ENCODE measurements at places on chromosomes 16 and 17.

- no peak for DNase-seq
Measured at GRCh38 chr16:30077656-30078055, 1.9 kb downstream of the PPP4C start.

DNA sequence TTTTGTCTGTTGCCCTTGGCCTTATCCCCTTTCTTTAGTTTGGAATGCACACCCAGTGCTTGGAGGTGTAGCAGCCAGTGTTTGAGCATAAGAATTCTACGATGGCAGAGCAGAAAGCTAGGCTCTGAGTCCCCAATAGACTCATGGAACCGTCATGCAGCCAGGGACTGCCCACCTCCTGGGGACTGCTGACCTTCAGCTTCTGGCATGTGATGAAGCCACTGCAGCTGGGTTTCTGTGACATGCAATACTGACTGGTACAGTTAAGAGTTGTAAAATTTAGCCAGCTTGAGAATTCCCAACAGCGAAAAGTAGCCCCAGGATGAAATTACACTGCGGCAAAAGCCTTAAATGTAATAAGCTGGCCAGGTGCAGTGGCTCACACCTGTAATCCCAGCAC is 9.0 kb upstream of the MAP3K14 start:
- no peak for DNase-seq

DNA sequence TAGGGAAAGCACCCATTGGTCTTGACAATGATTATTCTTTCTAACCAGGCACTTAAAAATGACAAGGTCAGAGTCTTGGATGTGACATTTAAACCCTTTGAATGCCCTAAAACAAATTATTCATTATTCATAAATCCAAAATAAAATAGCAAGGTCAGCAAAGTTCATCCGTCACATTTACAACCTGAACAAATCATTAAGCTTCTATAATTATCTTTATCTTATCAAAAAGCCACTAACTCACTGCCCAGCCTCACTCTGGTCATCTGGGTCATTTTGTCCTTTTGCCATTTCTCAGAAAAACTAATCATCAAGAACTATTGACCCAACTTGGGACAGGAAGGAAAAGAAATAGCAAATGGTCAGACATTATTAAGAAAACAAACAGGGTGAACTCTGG is 507.3 kb upstream of the CDH8 start:
- no peak for DNase-seq

DNA sequence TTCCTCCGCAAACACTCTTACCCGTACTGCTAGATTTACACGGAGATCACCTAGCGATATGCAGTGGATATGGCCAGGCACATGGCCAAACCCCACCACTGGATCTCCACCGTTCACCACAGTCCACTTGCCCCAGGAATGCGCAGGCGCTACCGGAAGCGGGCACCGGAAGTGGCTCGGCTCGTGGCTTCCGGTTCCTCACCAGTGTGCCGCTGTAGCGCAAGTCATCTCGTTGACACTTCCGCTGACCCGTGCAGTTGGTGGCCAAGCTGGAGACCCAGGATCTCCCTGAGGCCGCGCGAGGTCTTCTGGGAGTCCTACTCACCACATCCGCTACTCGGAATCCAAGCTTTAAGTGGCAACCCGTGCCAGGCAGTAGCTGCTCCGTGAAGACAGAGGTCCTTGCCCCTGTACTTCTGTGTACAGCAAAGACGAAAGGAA is 11.5 kb downstream of the ZNF597 start:
- DNase-seq, result peak; percentile 67

DNA sequence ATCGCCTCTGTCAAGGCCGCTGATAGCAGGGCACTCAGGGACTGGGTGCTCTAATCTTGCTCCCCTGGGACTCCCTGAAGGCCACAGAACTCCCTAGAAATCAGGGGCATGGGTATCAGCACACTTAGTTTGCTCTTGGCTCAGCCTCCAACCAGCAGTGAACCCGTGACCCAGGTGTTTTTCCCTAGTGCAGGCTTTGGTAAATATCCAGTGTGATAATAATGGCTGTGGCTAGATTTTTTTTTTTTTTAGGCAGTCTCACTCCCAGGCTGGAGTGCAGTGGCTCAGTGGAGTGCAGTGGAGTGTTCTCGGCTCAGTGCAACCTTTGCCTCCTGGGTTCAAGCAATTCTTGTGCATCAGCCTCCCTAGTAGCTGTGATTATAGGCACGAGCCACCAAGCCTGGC is 10.3 kb downstream of the NUPR1 start:
- DNase-seq, result no peak

GRCh38 chr17:49523706-49524472 is 28.8 kb downstream of the NGFR start:
- DNase-seq, result peak; percentile 30
